ENCODE measurements at places on chromosomes 6 and 20.

GRCh38 chr6:79375635-79376337 is 141.3 kb upstream of the HMGN3 start:
- no peak for DNase-seq

GRCh38 chr20:7850775-7851490 is 89.3 kb downstream of the HAO1 start:
- no peak for DNase-seq

- no peak for DNase-seq
Measured at GRCh38 chr6:136956590-136957544, 34.8 kb downstream of the SLC35D3 start.

DNA sequence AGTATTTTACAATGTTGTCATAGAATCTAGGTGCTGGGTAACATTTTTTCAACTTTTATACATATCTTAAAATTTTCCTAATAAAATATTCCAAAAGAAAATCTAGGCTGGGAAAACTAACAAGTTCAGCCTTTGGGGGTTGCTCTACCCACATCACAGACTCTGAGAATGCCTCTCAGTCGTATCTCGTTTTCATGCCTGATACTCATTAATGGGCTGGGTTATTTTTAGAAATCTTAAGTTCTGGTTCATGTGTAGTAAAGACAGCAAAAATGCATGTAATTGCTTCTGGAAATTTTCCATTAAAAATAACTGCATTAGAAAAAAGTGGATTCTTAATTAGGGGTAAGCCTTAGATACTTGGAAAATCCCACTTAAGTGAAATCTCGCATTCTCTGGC is 149.3 kb downstream of the SLC24A3 start:
- no peak for DNase-seq

DNA sequence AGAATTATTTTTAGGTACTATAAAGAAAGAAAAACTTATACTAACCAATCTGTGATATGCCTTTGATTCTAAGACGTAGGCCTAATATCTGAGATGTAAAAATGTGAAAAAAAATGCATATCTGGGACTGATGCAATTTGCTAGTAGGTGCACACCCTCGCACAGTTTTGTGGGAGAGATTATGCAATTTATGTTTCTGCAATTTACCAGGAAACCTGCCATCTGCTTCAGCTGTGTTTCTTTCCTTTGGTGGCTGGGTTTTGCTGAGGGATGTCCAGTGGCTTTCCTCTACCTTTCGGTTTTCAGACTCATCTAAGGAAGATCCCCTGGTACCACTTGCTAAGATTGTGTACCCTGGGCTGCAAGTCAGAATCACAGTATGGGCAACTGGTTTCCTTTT is 186.9 kb downstream of the ZFP64 start:
- DNase-seq, result peak; percentile 1

DNA sequence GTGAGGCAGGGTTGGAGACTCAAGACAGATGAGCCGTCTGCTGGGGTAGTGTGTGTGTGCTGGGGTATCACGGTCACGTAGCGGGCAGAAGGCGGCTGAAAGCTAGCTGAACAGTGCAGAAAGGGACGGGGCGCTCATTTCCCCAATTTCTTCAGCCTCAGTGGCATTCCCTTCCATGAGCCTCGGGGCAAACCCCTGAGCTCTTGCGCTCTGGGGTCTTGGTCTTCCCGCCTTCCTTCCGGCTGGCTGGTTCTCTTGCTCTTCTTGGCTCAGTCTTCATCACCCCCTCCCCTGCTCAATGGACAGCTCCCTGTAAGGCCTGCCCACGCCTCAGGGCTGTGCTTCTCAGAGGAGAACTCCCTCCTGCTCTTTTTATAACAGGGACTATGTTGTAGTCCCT is 15.5 kb upstream of the TMEM181 start:
- DNase-seq, result no peak

- DNase-seq, result no peak
Measured at GRCh38 chr6:53702316-53702715, 36.8 kb upstream of the KLHL31 start.

- DNase-seq, result peak; percentile 78
Measured at GRCh38 chr20:51354769-51355319, 187.7 kb downstream of the NFATC2 start.

DNA sequence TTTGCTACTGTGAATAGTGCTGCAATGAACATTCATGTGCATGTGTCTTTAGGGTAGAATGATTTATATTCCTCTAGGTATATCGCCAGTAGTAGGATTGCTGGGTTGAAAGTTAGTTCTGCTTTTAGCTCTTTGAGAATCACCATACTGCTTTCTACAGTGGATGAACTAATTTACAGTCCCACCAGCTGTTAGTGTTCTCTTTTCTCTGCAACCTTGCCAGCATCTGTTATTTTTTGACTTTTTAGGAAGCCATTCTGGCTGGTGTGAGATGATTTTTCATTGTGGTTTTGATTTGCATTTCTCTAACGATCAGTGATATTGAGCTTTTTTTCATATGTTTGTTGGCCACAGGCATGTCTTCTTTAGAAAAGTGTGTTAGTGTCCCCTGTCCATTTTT is 40.0 kb downstream of the PLG start:
- no peak for DNase-seq

DNA sequence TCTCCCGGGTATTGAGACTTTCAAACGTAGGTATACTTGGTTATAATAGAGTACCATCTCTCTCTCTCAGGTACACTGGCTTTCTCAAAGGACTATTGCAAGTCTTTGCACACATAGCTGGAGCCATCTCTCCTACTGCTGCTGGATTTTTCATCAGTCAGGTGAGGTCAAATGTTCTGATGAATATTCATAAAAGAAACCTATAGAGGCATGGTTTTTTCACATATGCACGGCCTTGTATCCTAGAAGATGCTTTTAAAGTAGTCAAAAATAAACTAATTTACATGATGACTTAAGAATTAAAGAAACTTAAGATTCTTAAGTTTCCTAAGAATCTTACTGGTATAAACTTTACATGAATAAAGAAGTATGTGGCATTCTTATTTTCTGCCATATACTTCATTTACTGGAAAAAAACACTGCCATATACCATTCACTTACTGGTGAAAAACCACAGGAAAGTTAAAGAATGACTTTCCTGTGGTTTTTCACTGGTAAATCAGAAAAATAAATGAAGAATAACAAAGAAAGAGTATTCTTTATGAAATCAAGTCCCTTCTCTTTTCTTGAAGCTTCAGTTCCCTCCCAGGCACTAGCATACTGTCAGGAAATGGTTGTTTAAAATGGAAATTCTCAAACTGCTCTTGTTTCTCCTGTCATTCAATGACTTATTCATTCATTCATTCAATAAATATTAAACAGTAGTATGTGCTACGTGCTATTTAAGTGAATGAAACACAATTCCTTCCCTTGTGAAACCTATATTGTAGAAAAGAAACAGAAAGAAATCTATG is 23.5 kb downstream of the SLC17A4 start:
- DNase-seq, result no peak

GRCh38 chr20:25539742-25540672 is 45.3 kb downstream of the NINL start:
- DNase-seq, result no peak

GRCh38 chr20:53103124-53103523 is 131.0 kb downstream of the TSHZ2 start:
- no peak for DNase-seq

- no peak for DNase-seq
Measured at GRCh38 chr6:26130581-26131249, 43.5 kb downstream of the HFE start.

DNA sequence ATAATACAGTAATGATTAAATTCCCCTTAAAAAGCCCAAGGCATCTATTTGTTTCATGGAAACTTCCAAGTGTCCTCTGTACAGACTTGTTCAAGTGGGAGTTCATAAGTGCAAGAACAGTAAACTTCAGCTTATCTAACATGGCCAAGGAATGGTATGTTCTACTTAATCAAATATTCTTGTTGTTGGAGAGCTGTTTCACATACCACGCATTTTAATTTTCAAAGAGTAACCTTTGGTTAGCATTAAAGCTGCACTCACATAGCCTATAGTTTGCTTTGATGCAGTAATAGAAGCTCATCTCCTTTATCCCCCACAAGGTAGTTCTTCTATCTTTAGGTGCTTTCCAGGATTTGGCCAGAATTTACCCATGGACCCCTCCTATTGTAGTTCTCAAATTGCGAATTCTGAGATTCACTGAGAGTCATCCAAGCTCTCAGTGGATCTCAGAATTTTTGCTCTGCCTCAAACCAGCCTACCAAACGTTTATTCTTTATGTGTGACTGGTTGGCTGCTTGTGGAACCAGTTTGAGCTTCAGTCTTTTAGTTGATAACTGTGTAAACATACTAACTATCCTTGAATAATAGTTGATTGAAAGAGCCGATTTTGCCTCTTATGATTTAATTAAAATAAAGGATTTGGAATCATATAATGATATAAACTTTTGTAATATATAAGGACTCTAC is 668.0 kb upstream of the FLRT3 start:
- DNase-seq, result no peak

DNA sequence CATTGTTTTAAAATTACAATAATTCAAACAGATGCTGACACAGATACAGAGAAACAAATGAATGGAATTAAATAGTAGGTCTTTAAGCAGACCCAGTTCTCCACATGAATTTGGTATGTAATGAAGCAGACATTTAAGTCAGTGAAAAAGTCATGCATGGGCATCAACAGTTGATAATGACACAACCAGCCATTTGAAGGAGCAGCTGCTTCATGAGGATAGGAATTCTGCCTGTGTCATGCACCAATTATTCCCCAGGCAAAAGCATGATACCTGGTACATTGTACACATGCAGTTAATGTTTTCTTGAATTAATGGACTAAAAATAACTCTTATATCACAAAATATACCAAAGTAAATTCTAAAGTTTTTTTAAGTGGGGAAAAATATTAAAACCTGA is 11.2 kb upstream of the HEY2 start:
- no peak for DNase-seq

- DNase-seq, result no peak
Measured at GRCh38 chr6:147060636-147061035, 143.6 kb upstream of the STXBP5 start.

DNA sequence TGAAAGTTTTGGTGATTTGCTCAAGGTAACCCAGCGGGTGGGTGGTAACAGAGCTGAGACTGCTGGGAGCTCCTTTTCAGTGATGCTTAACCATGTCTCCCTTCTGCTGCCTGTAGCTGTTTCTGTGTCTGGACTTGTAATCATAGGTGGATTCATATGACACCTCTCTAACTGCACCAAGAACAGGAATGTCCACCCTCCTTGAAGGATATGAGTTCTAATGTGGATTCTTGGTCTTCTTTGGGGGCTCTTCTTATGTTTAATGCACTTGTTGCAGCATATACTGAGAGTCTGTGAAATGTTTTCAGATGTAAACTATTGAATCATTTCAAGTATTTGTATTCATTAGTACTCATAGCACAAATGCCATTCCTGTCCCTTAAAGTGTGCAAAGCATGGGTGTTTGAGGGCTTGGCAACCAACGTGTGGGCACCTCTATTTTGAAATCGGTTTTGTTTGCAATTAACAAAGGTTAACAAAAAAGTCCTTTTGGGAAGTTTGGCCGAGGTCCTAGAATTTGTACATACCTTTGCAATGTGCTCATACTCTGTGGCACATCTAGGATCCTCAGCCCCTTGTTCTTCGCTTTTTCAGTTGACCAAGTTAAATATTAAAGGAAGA is 138.0 kb downstream of the SOX4 start:
- DNase-seq, result no peak

DNA sequence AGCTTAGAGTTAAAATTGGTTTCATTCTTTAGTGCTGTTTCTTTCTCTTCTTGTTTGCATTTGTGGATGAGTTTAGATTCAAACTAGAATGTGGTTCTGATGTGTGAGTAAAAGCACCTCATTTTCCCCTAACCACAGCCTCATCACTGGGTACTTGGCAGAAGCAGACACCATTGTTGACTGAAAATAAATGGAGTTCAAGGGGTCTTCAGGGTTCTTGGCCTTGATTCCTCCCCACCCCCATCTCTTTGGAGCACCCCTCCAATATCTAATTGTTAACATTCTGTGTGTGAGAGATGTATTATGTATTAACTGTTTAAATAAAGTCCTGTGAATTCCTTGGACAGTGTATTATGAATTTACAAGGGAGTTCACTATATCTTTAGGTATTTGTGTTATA is 59.6 kb downstream of the JARID2 start:
- no peak for DNase-seq

- no peak for DNase-seq
Measured at GRCh38 chr6:150638765-150639164, 39.1 kb downstream of the PLEKHG1 start.

GRCh38 chr6:24353861-24354260 is 4.0 kb downstream of the DCDC2 start:
- DNase-seq, result no peak

DNA sequence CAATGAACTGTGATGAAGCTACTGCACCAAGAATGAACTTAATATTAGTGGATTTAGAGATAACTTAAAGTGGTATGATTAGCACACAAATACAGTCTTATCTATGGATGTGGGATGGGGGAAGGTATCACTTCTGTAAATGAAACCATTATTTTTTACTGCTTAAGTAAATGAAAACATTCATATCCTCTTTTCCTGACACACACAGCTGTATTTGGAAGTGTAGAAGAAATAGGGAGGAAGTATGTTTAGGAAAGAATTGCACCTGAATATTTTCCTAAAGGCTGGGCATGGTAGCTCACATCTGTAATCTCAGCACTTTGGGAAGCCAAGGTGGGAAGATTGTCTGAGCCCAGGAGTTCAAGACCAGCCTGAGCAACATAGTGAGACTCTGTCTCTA is 96.8 kb downstream of the HIVEP2 start:
- DNase-seq, result no peak

DNA sequence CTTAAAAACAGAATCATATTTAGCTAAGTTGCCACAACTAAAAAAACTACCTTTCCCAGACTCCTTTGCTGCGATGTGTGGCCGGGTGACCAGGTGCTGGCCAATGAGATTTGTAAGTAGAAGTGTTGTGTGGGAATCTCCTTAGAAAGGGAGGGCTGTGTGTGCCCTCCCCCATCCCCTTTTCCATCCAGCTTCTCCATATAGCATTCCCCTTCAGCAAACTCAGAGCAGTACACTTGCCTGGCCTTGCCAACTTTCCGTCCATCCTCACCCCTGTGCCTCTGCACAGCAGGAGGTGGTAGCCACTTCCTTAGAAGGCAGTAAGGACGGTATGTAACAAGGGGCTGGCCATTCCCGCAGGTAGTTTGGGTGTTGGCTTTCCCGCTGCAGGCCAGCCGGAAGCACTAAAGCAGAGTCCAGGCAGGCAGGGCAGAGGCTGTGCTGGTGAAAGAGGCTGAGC is 22.3 kb upstream of the KCNK16 start:
- no peak for DNase-seq

Data from NCI-H1694 (cell line).